NCI-H1930 (cell line): ENCODE measurements at places on chromosomes 1 and 21.

- DNase-seq, result peak; percentile 81
Observed at GRCh38 chr1:10796029-10796944, at the start of gene CASZ1. Gene CASZ1, minus strand, starts transcription at chr1:10796646. Its CDS starts 102,757 bp downstream, at chr1:10693889.

DNA sequence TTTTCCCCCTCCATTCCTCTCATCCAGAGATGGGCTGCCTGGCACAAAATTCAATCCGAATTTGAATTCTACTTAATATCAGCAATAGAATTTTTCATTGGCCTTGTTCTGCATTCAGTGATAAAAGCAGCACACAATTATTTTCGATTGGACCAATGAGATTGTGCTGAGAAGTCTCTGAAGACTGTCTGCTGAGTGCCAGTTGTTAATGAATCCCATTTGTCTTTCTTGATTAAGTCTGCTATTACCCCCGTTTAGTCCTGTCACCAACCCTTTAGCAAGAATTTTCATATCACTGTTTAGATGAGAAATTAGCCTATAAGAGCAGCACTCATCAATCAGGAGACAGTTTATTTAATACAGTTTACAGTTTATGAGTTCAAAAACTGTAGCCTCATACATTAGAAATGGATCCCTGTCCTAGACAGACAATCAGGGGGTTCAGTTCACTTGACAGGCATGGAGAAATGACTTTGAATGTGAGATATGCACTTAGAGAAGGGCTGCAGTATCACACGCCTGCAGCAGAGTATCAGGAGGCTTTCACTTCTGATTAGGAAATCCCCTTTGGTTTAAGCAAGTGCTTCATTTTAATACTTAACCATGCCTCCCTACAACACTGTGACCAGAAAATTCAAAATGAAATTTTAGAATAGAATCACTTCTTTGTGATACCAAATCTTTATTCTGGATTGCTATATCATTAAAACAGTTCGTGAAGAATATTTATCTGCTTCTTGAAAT is 304.7 kb upstream of the PTBP2 start:
- DNase-seq, result no peak

GRCh38 chr1:185215911-185216310 is 58.9 kb downstream of the SWT1 start:
- no peak for DNase-seq

DNA sequence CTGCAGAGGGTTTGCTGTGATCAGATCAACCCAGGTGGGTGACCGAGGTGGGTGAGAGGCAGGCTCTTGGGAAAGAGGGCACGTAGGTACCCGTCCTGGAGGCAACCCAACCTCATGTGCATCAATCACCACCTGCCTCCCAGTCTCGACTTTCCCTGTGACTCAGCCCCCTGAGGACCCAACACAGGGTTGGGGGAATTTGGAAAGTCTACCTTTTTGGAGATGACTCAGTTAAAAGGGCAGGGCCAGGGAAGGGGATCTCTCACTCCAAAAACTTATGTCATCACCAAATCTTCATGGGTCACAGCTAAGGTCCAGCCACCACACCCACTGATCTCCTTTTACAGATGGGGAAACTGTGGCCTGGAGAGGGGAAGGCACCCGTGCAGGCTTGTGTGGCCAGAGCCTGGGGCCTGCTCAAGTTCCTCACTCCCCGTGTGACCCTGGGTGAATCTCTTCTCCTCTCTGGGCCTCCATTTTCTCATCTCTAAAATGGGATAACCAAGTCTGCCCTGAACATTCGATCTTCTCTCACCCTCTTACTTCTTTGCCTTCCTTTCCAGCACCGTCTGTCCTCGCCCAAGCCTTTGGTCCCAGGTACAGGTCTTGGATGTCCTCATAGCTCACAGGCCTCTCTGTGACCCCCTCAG is 34.6 kb upstream of the WNT4 start:
- no peak for DNase-seq

- DNase-seq, result no peak
Observed at GRCh38 chr1:23168079-23168444, 594 bp downstream of the LUZP1 start.

DNA sequence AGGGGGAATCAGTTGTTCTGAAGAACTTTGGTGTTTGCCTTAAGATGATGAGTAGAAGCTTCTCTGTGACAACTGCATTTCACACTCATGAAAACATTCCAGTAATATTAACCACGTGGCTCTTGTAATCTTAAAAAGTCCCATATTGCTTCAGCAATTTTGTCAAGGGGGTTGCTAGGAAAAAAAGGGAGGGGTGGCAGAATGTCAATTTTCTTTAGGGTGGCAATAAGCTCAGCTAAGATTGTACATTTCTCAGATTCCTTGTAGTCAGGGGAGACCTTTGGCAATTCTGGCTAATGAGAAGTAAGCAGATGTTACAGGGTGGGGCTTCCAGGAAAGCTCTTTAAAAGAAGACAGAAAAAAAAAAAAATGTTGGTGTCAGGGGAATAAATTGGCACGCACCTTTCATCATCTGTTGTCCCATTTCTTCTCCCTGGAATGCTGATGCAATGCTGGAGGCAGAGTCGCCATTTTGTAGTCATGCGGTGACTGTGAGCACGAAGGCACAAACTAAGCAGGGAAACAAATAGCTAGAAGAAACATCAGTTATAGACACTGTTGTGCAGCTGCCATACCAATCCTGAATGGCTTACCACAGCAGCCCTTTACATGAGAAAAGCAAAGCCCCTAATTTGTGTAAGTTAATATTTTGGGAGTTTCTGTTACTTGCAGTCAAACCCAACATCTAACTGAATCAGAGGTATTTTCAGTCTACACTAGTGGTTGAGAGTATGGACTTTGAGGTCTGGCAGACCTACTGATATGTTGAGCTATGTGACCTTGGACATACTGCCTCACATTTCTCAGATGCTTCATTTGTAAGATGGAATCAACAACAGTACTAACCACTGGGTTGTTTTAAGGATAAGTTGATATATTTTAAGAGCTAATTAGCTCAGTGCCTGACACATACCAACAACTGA is 56.1 kb upstream of the MRPS6 start:
- no peak for DNase-seq

DNA sequence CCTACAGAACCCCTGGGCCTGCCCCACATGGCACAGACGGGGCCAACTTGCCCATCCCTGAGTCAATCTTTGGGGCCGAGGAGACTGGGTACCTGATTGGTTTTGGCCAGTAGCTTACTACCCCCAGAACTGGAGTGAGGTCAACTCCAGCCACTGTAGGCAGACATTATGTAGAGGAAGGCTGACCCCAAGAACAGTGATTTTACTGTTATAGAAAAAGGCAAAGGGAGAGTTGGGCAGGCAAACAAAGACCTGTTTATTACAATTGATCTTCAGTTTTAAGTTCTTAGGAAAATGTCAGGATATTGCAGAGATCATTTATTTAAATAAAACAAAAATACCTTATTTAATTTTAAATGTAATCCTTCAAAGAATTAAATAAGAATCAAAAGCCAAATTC is 653.8 kb downstream of the NPHP4 start:
- no peak for DNase-seq

- no peak for DNase-seq
Observed at GRCh38 chr1:164610538-164611222, 51.7 kb downstream of the PBX1 start.

DNA sequence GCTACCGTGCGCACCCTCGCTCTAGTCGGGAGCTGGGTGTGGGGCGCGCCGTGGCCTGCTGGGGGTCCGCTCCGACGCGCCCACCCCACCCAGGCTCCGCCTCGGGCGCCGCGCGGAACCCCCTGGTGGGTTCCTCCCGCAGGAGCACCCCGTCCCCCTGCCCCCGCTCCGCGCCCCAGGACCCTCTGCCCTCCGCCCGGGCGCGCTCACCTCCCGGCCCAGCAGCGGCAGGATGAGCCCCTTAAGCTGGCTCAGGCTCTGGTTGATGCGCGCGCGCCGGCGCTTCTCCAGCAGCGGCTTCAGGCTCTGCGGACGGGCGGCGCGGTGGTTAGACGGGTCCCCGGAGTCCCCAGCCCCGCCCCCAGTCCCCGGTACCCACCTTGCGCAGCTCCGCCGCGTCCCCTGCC is 319 bp downstream of the HES2 start:
- no peak for DNase-seq

DNA sequence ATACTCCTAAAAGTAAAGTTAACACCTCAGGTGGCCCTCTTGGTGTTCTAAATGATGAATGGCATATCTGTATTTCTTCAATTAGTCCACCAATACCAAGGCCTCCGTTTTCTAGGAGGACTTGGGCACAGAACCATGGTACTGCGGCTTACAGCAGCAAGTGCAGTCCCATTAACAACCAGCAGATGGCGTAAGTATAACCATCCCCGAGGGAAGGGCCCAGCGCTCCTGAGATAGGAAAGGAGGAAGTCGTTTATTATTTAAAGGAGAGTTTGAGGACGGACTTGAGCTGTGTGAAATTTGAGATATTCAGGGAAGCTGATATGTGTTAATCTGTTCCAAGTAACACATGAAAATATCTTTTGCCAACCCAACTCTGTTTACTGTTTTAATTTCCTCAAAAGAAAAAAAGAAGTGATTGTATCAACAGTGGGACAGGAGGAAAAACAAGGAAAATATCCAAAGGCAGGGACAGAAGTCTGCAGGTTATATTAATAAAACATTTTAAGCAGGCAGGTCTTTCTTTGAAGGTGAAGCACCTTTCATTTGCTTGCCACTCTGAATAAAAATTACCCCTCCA is 37.7 kb upstream of the KCNJ15 start:
- DNase-seq, result peak; percentile 27

- DNase-seq, result no peak
Observed at GRCh38 chr1:154744352-154745035, 125.6 kb downstream of the KCNN3 start.

DNA sequence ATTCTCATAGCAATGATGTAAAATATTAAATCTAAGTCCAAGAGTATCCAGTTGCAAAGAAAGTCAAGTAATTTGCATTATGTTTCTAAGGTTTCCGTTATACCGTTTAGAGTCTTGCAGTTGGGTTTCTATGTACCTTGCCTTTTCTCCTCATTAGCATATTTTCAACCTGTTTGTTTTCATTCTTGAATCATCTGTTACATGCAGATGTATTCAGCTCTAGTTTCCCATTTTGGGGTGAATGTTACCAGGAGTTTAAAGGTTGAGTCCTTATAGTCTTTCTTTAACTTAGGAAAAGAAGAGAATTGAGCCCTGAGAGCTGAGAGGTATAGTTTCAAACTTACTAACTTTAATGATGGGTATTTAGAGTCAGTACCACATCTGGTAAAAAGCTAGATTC is 139.9 kb downstream of the NFIA start:
- no peak for DNase-seq

DNA sequence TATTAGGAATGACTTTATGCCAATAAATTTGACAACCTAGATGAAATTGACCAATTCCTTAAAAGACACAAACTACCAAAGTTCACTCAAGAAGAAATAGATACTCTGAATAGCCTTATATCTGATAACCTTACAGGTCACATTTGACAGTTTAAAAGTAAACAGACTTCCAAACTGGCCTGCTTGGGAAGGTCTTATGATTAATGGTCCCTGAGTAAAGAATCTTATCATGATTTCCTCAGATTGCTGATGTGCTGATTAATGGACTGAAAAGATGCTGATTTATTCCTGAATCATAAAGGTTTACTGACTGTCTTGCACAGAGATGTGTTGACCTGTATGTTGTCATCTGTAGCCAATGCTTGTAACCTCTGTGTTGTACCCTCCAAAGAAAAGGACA is 9.7 kb upstream of the FTCD start:
- DNase-seq, result no peak

GRCh38 chr1:93692983-93693591 is 11.4 kb upstream of the BCAR3 start:
- DNase-seq, result no peak

- no peak for DNase-seq
Observed at GRCh38 chr1:41558761-41559171, 74.3 kb upstream of the EDN2 start.

- DNase-seq, result no peak
Observed at GRCh38 chr21:30257773-30258172, 25.0 kb downstream of the KRTAP24-1 start.

DNA sequence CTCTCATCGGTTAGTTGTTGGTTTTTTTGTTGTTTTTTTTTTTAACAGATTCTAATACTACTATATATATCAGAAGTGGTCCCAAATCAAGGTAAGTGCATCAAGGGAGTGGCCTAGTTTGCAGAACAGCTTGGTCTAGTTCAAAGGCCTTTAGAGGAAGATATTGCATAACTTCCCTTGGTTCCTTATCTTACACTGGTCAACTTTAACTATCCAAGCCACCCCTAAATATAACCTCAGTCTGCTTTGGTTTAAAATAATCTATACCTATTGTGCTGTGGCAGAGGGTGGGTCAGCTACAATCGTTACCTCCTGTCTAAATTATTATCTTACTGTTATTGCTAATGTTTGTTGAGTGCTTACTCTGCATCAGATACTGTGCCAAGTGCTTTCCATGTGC is 6.9 kb downstream of the S100A12 start:
- no peak for DNase-seq

- DNase-seq, result no peak
Observed at GRCh38 chr1:151401125-151401788, 1.9 kb downstream of the PSMB4 start.

- DNase-seq, result no peak
Observed at GRCh38 chr1:23395154-23395724, 25.6 kb upstream of the ZNF436 start.

DNA sequence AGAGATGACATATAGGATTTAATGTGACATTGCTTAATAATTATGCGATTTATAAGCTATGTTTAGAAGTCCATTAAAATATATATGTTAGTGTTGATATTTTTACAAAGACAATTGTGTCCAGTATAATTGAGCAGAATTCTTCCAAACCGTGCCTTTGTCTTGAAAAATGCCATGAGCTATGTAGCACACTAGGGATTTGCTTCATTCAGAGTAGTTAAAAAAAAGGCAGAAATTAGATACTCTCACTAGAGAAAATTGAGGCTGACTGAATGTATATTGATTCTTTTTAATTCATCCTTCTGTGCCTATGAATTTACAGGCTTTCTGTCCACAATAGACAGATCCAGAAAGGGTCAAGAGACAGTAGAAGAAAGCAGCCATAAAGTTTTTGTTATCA is 429.0 kb downstream of the NEGR1 start:
- no peak for DNase-seq

GRCh38 chr1:66399888-66400529 is 133.9 kb upstream of the SGIP1 start:
- DNase-seq, result no peak

GRCh38 chr1:27956761-27957160 is 3.0 kb upstream of the XKR8 start:
- DNase-seq, result no peak

DNA sequence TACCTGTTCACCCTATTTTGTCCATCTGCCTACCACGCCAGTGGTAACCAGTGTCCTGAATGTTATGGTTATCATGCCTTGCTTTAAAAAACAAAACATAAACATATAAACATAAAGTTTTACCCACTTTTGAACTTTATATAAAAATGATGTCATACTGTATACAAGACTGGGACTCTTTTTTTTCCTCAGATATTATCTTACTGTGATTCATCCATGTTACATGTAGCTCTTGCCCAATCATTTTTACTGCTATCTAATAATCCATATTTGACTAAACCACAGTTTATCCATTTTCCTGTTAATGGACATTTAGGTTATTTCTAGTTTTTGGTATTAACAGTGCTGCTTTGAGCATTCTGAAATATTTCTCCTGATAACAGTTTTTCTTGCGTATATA is 78.8 kb downstream of the GPR161 start:
- DNase-seq, result no peak

- DNase-seq, result no peak
Observed at GRCh38 chr1:116012716-116013115, 36.4 kb downstream of the SLC22A15 start.

GRCh38 chr1:47875831-47876586 is 121.2 kb downstream of the TRABD2B start:
- DNase-seq, result no peak

- DNase-seq, result no peak
Observed at GRCh38 chr1:223332997-223333396, 31.0 kb downstream of the SUSD4 start.
